Activated B cell treated with CpG ODN at 0.5 μM for 24 hours (primary cell): ENCODE measurements at places on chromosomes 7 and 10.

GRCh38 chr7:25095516-25096345 lies 29.3 kb downstream of the CYCS start:
- H3K27me3 ChIP-seq, result peaks cover 3% of the 10 kb centered on the region
- peaks cover 8% of the 10 kb centered on the region for H3K4me1 ChIP-seq
- H3K4me3 ChIP-seq, result no peak overlapping the region
- H3K27ac ChIP-seq, result no peak overlapping the region

- H3K4me3 ChIP-seq, result no peak overlapping the region
- H3K27me3 ChIP-seq, result no peaks in the 10 kb centered on the region
- H3K4me1 ChIP-seq, result no peaks in the 10 kb centered on the region
- DNase-seq, result no peak
Observed at GRCh38 chr7:156115582-156115981, 303.3 kb upstream of the SHH start.

DNA sequence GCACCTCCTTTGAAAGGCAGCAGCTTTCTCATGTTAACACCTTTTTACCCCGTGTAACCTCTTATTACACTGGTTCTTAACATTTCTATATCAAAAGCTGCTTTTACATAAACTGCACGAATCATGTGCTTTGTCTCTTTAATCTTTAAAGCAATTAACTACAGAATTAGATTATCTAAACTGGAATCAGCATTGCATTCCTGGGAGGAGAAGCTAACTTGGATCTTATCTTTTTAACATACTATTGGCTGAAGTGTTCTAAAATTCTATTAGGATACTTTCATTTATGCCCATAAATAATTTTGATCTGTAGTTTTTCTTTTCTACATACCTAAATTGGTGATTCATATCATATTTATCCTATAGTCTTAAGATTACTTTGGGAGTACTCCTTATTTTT lies 428.4 kb upstream of the IGFBP3 start:
- no peaks in the 10 kb centered on the region for H3K4me1 ChIP-seq
- H3K27me3 ChIP-seq, result no peaks in the 10 kb centered on the region
- H3K36me3 ChIP-seq, result no peaks in the 10 kb centered on the region
- no peak overlapping the region for H3K27ac ChIP-seq
- DNase-seq, result no peak

- DNase-seq, result no peak
- peaks cover 14% of the 10 kb centered on the region for H3K36me3 ChIP-seq
- no peaks in the 10 kb centered on the region for H3K27me3 ChIP-seq
- H3K4me3 ChIP-seq, result no peak overlapping the region
- no peak overlapping the region for H3K27ac ChIP-seq
Observed at GRCh38 chr7:47471831-47472230, 110.1 kb downstream of the TNS3 start.

GRCh38 chr7:19919261-19920095 lies 146.1 kb upstream of the TMEM196 start:
- H3K36me3 ChIP-seq, result no peaks in the 10 kb centered on the region
- no peak for DNase-seq
- no peaks in the 10 kb centered on the region for H3K4me1 ChIP-seq
- no peak overlapping the region for H3K27ac ChIP-seq
- H3K27me3 ChIP-seq, result peaks cover 3% of the 10 kb centered on the region
- no peak overlapping the region for H3K4me3 ChIP-seq

GRCh38 chr10:70587045-70587658 lies 15.4 kb downstream of the PRF1 start:
- peaks cover 2% of the 10 kb centered on the region for H3K27me3 ChIP-seq
- no peak for DNase-seq
- no peaks in the 10 kb centered on the region for H3K4me1 ChIP-seq
- no peak overlapping the region for H3K27ac ChIP-seq
- H3K36me3 ChIP-seq, result no peaks in the 10 kb centered on the region

DNA sequence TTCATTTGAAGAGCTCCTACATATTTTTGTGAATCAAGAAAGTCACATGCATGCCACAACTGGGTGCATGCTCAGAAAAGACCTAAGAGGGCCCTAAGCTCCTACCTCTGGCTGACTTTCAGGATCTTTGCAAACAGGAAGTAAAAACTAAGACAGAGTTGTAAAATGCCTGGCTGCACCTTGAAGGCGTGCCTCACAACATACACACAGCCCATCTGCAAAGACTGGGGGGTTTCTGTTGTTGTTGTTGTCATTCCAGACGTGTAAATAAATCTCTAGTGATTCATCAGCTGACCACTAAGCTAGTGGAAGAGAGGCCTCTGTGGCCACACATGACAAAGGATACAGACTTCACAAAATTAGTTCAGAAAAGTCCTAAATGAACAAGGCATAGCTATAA lies 31.8 kb downstream of the SMURF1 start:
- peak overlapping the region; percentile 42 for H3K27ac ChIP-seq
- no peak for DNase-seq
- H3K4me1 ChIP-seq, result peaks cover 55% of the 10 kb centered on the region
- no peaks in the 10 kb centered on the region for H3K27me3 ChIP-seq
- peak overlapping the region; percentile 24 for H3K4me3 ChIP-seq
- peaks cover 22% of the 10 kb centered on the region for H3K36me3 ChIP-seq

- DNase-seq, result no peak
- H3K27me3 ChIP-seq, result no peaks in the 10 kb centered on the region
- H3K4me1 ChIP-seq, result peaks cover 43% of the 10 kb centered on the region
- no peak overlapping the region for H3K27ac ChIP-seq
- no peak overlapping the region for H3K4me3 ChIP-seq
- H3K36me3 ChIP-seq, result peaks cover 43% of the 10 kb centered on the region
Observed at GRCh38 chr7:28140979-28141378, 39.6 kb downstream of the JAZF1 start.

DNA sequence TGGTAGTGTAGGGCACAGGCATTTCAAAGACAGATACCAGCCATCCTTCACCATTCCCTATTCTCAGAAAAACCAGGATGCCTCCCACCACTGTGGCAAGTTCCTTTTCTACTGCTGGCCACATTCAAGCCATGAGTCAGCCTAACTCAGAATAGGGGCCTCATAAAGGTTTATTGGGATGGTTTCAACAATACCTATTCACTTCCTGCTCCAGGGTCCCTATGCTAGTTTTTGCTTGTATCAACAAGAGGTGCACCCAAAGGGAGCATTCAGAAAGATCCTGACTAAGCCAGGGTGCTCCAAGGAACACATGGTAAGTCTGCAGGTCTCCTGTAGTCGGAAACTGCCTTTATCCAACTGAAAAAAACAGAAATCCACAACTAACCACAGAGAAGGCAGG lies 76.9 kb upstream of the EGR2 start:
- no peaks in the 10 kb centered on the region for H3K36me3 ChIP-seq
- H3K4me3 ChIP-seq, result no peak overlapping the region
- DNase-seq, result no peak
- H3K27me3 ChIP-seq, result peaks cover 3% of the 10 kb centered on the region
- H3K4me1 ChIP-seq, result no peaks in the 10 kb centered on the region

DNA sequence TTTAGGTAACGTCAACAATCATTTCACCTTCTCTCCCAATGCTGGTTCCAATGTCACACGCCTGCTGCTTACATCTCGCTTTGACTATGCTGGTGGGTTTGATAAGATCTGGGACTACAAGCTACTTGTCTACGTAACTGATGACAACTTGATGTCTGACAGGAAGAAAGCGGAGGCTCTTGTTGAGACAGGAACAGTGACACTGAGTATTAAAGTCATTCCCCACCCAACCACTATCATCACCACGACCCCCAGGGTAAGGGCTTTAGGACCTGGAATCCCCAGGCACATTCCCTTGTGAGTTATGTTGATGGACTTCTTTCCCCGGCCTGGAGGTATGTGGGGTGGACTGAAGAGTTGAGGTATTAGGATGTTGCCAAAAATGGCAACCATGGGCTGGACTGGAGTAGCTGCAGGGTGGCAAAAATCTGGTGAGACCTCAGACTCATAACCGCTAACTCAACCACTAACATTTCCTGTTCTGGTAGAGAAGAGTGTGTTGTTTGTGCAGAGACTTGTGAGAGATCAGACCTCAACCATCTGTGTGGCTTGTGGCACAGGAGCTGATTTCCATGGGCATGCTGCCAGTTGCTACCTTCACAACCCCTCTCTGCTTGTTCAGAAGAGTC lies 59.2 kb downstream of the CDHR3 start:
- no peak for DNase-seq
- no peaks in the 10 kb centered on the region for H3K36me3 ChIP-seq
- H3K4me1 ChIP-seq, result peaks cover 61% of the 10 kb centered on the region
- H3K27me3 ChIP-seq, result no peaks in the 10 kb centered on the region
- peak overlapping the region; percentile 50 for H3K27ac ChIP-seq

DNA sequence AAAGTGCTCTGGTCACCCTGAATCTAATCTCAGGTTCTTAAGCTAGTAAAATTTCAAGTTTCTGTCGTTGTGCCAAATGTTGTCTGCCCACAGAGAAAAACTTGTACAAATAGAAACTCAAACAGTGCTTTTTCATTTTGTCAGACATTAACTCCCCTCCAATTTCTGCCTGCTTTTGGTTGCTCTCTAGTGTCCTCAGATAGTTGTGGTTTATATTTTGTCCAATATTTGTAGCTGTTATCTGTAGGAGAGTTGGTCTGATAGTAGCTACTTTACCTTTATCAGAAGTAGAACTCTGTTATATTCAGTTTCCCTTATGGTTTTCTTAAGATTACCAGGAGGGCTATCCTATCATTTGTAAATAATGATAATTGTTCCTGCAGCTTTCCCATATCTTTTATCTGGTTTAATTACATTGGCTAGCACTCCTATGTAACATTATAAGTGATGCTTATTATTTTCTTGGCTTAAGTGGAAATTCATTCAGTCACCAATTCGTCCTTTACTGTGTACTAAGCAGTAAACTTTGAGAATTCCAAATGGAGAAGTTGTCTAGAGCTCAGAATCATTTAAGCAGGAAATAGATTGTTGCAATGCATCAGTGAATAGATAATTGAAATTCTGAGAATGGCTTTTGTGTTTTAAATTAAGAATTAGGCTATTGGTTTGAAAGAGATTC lies 91.0 kb downstream of the ANKIB1 start:
- no peak overlapping the region for H3K27ac ChIP-seq
- H3K4me3 ChIP-seq, result no peak overlapping the region
- no peaks in the 10 kb centered on the region for H3K4me1 ChIP-seq
- peaks cover 32% of the 10 kb centered on the region for H3K36me3 ChIP-seq
- H3K27me3 ChIP-seq, result no peaks in the 10 kb centered on the region

- H3K27me3 ChIP-seq, result no peaks in the 10 kb centered on the region
- H3K4me1 ChIP-seq, result no peaks in the 10 kb centered on the region
- no peak overlapping the region for H3K27ac ChIP-seq
- DNase-seq, result no peak
Observed at GRCh38 chr10:114577133-114577532, 80.9 kb downstream of the ABLIM1 start.

- no peak overlapping the region for H3K27ac ChIP-seq
- no peaks in the 10 kb centered on the region for H3K27me3 ChIP-seq
- DNase-seq, result no peak
- H3K4me3 ChIP-seq, result no peak overlapping the region
- peaks cover 15% of the 10 kb centered on the region for H3K4me1 ChIP-seq
- peaks cover 3% of the 10 kb centered on the region for H3K36me3 ChIP-seq
Observed at GRCh38 chr7:96246919-96247318, 75.0 kb downstream of the SLC25A13 start.

GRCh38 chr10:514137-514671 lies 175.3 kb downstream of the DIP2C start:
- H3K4me3 ChIP-seq, result no peak overlapping the region
- DNase-seq, result no peak
- H3K36me3 ChIP-seq, result no peaks in the 10 kb centered on the region
- H3K4me1 ChIP-seq, result peaks cover 13% of the 10 kb centered on the region
- peaks cover 19% of the 10 kb centered on the region for H3K27me3 ChIP-seq

GRCh38 chr10:125983161-125983560 lies 86.8 kb downstream of the FANK1 start:
- peak overlapping the region; percentile 64 for H3K27ac ChIP-seq
- peaks cover 5% of the 10 kb centered on the region for H3K27me3 ChIP-seq
- DNase-seq, result no peak
- H3K36me3 ChIP-seq, result no peaks in the 10 kb centered on the region
- H3K4me3 ChIP-seq, result no peak overlapping the region

DNA sequence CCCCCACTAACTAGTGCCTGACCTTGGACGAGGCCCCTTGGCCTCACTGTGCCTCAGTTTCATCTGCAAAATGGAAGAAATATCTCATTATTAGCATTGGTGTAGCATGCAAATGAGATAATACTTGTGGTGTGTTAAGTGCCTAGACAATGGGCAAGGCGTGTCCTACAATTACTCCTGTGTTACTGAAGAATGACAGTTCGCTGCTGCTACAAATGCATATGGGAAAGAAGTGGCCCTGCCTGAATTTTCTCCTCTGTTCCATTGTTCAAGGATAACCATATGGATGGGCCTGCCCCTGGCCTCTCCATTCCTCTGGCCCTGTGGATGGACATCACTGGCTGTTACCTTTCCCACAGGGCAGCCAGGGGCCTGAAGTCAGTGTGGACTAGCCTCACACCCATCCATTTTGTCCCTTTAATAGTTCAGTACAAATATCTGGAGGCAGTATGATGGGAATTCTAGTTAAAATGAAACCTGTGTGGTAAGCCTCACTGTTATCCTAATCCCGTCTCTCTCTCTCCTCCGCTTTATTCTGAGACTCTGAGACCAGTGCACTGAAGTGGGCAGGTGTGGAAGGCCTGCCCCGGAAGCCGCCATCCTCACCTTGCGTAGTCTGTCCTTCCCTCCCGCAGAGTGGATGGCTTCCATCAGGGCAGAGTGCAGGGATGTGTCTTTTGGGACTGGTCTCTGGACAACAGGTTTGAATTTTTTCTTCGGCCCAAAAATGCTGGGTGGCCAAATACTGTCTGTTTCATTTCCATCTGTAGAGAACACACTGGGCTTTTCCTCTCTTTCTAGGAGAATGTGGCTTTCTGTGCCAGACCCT lies 244.6 kb upstream of the GRB10 start:
- no peak overlapping the region for H3K27ac ChIP-seq
- DNase-seq, result no peak
- H3K4me3 ChIP-seq, result no peak overlapping the region
- no peaks in the 10 kb centered on the region for H3K4me1 ChIP-seq

GRCh38 chr10:122097935-122098334 lies 109.0 kb downstream of the TACC2 start:
- H3K27me3 ChIP-seq, result peaks cover 2% of the 10 kb centered on the region
- no peak overlapping the region for H3K27ac ChIP-seq
- H3K4me3 ChIP-seq, result no peak overlapping the region
- no peak for DNase-seq
- no peaks in the 10 kb centered on the region for H3K4me1 ChIP-seq

GRCh38 chr10:26715137-26715487 lies 17.6 kb downstream of the PDSS1 start:
- H3K27me3 ChIP-seq, result no peaks in the 10 kb centered on the region
- H3K27ac ChIP-seq, result no peak overlapping the region
- no peaks in the 10 kb centered on the region for H3K4me1 ChIP-seq
- no peak for DNase-seq
